ENCODE measurements at places on chromosomes 7 and 10.

DNA sequence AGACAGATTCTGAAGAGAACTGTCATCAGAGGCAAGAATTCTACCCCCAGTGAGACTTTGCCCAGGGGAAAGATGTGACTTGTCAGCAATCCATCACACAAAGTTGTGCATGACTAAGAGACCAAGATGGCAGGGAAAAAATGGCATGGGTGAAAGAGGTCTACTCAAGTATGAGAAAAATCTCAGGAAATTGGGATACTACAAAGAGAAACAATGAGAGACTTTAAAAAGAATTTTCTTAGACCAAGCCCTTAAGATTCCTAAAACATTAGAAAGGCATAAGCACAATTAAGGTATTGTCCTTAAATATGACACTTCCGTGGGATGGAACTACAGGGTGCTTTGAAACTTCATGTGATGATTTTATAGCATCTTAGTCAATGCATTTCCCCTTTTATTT, 45.6 kb upstream of the PDE1C start:
- DNase-seq = no peak

GRCh38 chr7:23471106-23471859, 992 bp upstream of the IGF2BP3 start:
- no peak for DNase-seq

DNA sequence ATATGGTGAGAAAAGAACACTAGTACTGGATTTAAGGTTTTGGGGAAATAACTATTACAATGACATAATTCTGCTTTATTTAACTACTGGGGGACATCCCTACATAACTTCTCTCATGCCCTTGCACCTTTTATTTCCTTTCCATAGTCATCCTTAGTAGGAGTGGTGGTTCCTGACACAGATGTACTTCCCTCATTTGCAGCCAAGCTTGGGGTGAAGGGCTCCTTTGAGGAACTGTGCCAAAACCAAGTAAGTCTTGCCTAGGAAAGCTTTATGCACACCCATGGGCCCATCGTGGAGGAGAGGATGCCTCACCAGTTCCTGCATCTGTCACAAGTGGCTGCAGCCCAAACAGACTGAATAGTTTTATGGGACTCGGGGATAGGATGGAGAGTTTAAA, 20.6 kb downstream of the ZDHHC6 start:
- DNase-seq = no peak

DNA sequence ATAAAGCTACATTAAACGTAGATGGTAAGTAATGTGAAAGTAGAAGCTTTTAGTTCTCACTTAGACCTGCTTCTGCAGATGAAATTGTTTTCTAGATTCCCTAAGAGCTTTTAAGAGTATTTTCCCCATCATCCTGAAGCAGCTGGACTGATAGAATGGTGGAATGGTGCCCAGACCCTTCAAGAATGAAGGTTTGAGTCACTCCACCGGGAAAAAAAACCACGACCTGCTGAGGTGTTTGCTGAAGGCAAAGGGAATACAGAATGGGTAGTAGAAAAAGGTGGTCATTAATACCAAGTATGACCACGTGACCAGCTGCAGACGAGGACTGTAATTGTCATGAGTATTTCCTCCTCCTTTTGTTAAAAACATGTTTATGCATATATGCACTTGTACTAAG, 79.2 kb upstream of the PTPRZ1 start:
- DNase-seq = no peak

DNA sequence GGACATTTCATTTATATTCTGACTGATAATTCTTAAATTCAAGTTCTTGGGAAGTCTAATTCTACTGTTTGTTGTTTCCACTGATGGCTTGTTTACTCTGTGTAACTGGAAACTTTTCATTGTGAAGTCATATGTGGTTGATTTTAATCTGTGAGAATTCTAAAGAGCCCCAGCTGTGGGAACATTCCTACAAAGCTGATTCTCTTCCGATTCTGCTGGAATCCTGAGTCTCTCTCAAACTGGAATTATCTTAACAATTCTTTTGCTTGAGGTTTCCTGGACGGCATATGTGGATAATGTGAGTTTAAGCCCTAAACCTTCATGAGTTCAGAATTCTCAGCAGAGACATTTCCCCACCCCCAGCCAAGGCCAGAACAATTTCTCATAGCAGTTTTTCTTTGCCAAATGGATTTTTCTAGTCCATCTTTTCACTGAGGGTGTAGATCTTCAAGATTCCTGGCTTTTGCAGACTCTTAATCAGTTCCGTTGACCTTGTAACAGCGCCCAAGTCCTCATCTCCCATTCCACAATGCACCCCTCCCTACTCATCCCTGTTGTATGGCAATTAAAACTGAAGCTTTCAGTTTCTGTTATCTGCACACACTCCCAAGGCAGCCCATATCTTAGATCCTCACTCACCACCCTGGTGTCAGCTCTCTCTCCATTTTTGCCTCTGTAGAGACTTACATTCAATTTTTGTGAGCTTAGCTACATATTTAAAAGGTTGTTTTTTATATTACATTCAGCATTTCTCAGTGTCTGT, 37.6 kb downstream of the GRM8 start:
- DNase-seq = no peak

- DNase-seq = no peak
These were observed 47.2 kb downstream of the PRKAG2 start for GRCh38 chr7:151829707-151830106.

- DNase-seq = peak; percentile 7
These were observed 536 bp downstream of the C10orf105 start for GRCh38 chr10:71719042-71719441.

- DNase-seq = no peak
These were observed 386.5 kb upstream of the PFKP start for GRCh38 chr10:2680821-2681220.

DNA sequence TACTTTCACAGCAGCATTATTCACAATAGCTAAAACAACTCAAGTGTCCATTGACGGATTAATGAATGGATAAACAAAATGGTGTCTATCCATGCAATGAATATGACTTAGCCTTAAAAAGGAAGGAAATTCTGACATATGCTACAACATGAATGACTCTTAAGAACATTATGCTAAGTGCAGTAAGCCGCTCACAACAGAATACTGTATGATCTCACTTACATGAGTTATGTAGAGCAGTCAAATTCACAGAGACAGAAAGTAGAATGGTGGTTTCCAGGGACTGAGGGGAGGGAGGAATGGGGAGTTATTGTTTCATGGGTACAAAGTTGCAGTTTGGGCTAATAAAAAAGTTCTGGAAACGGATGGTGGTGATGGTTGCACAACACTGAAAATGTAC, 282.0 kb downstream of the GRID1 start:
- no peak for DNase-seq

- DNase-seq = no peak
These were observed 29.7 kb upstream of the GPAM start for GRCh38 chr10:112213098-112213823.

DNA sequence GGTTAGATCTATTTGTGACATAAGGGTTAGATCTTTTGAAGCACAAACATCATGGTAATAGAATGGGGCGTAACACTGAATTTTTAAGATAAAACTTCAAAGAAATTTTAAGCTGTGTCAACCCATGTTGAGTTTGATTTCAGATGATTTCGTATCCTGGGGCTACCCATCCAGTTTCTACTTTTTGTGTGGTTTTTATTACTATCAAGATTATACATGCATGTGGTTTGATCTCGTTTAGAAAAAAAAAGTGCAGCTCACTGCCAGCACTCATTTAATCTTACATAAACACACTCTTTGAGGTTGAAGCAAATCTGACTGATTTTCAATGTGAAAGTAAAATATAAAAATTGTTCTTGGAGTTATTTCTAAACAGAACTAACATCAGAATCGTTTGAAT, 140.8 kb upstream of the GRB10 start:
- no peak for DNase-seq

GRCh38 chr10:128940081-128940480, 527.0 kb upstream of the MGMT start:
- no peak for DNase-seq

- DNase-seq = peak; percentile 96
These were observed 100.0 kb upstream of the EGR2 start for GRCh38 chr10:62916141-62916603.

DNA sequence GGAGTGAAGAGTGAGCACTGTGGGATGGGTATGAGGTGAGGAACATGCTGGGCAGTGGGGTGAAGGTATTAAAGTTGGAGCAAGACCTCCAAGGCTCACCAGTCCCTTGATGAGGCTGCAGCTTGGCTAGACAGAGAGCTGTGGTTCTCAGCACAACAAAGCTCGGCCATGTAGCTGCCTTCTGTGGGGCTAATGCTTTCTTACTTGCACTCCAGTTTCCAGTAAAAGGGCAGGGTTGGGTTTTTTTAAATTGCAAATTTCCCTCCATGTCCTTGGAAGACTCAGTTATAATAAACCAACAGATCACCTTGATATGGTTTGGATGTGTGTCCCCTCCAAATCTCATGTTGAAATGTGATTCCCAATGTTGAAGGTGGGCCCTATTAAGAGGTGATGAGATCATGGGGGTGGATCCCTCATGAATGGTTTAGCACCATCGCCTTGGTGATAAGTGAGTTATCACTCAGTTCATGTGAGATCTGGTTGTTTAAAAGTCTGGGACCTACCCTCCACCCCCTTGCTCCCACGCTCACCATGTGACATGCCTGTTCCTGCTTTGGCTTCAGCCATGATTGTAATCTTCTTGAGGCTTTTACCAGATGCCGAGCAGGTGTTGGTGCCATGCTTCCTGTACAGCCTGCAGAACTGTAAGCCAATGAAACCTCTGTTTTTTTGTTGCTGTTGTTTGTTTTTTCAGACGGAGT, 55.9 kb downstream of the ATXN7L1 start:
- DNase-seq = no peak

- peak; percentile 48 for DNase-seq
These were observed at the start of gene LANCL2 for GRCh38 chr7:55365205-55365674. TSS of gene LANCL2 (plus strand) at chr7:55365337. CDS start at chr7:55366026, 689 bp downstream.

GRCh38 chr7:19589446-19589845, 119.4 kb downstream of the POLR1F start:
- DNase-seq = no peak

DNA sequence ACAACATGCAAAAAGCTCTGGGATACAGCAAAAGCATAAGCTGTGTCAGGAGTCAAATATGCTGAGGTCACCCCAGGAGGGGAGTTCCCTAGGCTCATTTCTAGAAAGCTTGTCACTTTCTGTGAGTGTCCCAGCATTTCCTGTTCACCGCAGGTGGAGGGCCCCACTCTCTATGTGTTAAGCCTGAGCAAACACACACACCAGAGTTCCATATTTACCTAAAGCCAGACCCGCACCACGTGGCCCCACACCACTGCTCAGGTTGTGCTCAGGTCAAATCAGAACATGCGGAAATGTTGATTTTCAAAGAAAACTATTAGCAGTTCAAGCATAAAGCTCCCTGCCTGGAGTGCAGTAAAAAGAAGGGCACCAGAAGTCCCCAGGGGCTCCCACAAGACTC, 259.6 kb upstream of the PPP2R2D start:
- no peak for DNase-seq

All from fibroblast of mammary gland (primary cell).